ENCODE measurements at places on chromosomes 4 and X.

DNA sequence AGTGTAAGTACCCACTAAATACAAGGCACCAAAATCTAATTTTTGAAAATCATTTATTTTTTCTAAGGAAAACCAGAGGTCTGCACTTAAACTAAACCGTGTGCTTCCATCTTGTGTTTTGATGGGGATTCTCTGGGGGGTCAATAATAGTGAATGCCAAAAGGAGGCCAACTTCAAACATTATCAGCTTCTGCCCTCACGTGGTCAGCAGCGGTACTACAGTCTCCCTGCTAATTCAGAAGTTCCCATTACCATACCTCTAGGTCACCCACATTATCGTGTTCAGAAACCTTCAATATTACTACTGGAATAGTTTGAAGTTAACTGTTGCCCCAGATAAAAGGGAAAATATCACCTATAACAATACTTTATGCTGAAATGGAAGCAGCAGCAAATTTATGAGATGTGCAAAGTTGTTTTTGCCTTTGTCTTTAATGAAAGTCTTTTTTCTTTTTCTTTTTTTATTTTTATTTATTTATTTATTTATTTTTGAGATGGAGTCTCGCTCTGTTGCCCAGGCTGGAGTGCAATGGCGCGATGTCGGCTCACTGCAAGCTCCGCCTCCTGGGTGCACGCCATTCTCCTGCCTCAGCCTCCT lies 17.3 kb downstream of the CTPS2 start:
- peak; percentile 70 for DNase-seq

DNA sequence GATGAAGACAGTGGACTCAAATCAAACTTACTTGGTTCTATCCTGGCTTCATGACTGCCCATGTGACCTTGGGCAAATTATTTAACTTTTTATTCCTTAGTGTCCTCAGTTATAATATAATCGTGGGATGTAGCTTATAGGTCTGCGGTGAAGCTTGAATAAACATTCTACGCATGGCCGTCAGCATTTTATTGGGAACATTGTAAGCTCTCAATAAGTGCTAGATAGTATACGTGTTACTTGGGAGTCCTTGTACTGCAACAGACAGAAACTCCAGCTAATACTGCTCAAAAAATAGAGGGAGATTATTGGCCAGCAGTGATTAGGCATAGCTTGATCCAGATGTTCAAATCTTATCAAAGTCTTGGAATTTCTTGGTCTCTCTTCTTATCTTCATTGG lies 104.8 kb downstream of the SYTL5 start:
- no peak for DNase-seq

- DNase-seq: peak; percentile 15
Observed at GRCh38 chr4:13298655-13299054, 185.5 kb downstream of the RAB28 start.

DNA sequence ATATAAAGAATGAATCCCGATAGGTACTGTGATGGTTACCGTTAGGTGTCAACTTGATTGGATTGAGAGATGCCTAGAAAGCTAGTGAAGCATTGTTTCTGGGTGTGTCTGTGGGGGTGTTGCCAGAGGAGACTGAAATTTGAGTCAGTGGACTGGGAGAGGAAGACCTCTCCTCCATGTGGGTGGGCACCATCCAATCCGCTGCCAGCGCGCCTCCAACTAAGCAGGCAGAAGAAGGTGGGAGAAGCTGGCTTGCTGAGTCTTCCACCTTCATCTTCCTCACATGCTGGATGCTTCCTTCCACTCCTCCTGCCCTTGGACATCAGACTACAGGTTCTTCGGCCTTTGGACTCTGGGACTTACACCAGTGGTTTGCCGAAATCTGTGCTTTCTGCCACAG lies 40.1 kb downstream of the WFS1 start:
- DNase-seq: no peak

GRCh38 chr4:86615501-86615900 lies 21.4 kb downstream of the PTPN13 start:
- DNase-seq: no peak

DNA sequence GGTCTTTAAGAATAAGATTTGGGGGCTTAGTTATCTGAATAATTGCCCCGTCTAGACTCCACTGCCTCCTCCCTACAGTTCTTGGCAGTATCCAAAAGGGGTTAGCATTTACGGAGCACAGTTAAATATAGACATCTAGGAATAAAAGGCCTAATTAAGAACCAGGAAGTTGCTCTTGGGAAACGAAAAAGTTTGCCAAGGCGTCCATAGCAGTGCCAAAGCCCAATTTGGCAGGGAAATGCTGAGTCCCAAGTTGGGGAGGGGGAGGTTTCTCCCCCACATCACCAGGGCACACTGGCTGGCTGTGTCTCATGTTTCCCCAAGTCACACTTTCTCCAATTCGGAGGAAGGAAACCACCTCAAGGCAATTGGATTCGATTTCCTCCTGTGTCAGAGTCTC lies 338.7 kb downstream of the FBXW7 start:
- no peak for DNase-seq

DNA sequence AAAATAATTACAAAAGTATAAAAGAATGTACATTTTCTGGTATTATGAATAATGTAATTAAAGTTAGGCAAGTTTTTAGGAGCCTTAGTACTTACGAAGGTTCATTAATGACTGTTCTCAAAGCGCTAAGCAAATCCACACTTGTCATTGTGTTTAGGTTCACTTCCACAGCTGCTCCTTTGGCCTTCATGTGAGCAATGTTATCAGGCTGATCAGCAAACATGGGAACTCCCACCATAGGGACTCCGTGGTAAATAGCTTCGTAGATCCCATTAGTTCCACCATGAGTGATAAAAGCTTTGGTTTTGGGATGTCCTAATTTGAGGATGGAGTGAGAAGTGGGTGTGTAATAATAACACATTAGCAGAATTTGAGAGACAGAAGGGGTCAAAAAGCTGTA lies 45.1 kb downstream of the UGT2A2 start:
- no peak for DNase-seq

DNA sequence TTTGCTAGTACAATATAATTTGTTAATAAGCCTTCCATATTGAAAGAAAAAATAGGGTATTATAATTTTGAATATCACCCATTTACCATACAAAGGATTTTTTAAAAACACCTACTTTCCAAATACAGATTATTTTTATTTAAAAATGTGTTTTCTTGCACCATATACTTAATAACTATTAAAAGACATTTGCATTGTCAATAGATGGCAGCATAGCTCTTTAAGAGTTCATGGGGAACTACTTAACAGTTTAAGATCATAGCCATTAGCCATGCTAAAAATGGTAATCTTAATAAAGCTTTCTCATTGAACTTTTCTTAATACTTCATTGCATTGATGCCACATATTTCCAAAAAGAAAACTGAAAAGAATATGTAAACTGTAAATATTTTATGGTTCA lies 1995.9 kb downstream of the C4orf33 start:
- DNase-seq: peak; percentile 64

DNA sequence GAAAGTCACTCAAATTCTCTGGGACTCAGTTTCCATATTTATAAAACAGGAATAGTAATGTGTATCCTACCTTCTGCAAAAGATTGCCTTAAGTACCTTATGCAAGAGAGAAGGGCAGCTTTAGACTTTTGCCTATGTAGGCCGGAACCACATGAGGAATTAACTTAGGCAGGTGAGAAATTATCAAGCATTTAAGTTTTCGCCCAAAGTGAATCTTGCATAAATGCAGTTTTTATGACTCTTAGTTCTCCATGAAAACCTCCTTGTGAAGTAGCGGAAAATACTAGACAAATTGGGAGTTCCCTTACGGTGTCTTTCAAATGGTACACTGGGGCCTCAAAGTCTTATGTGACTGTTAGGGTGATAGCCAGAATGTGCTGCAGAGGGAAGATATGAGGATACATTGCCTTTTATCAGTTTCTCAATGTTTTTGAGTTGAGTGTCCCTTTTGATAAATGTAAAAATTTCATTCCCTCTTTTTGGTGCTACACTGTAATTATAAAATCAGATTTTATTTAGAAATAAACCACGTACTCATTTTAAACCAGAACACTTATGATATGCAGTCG lies 2.6 kb downstream of the SH2D1A start:
- no peak for DNase-seq
